ENCODE measurements at places on chromosomes 5 and 9. TPM values are rescaled to one million over a fixed set of nuclear protein-coding genes. Genes with fewer than 3 reads are reported as not detected.

DNA sequence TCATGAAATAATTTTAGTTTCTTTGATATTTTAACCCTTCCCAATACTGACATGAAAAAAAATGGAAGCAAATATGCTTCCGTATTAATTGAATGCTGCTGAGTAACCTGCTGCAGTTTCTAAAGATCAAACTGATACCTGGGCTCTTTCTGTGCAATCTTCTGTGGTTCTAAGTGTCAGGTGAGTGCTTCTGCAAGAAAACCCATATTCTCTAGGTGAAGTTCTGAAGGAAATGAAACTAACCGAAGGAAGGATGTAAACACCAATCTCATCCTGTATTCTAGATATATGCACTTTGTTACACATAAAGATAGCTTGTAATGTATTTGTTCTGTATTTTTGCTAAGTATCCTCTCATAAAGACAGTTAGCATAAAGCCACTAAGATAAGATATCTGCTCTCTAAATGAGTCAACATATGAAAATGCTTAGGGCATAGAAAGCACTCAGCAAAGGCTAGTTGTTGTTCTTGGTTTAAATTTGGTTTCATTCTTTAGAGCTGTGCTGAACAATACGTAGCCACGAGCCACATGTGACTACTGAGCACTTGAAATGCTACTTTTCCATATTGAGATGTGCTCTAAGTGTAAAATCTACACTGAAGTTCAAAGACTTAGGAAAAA is 52.0 kb downstream of the ITGA2 start:
- DNase-seq: no peak

GRCh38 chr5:147997486-147997885 is 66.3 kb upstream of the SPINK5 start:
- no peak for DNase-seq

GRCh38 chr5:33370466-33370859 is 70.3 kb upstream of the TARS1 start:
- no peak for DNase-seq

DNA sequence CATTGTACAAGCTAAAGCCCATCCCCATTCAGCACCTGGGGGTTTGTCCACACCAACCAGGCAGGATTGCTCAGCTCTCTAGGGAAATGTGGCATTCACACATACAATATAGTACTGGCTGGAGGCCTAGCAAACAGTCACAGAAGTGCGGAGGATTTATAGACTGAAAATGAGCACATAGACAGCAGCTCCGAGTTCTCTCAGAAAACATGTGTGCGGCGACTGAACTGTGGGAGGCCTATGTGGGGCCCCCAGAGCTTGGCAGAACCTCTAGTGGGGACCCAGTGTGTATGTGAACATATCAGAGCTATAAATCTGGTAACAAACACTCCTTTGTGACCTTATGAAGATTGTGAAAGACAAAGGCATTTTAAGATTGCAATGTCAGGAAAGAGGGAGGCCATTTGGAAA is 431.1 kb downstream of the DTWD2 start:
- no peak for DNase-seq

GMCL2 gene
- not detected for total RNA-seq

MEIKIN gene
- not detected for total RNA-seq

All from epithelial cell of proximal tubule (primary cell).